ENCODE measurements at places on chromosomes 3 and 15.

GRCh38 chr3:173659972-173660371, 262.4 kb downstream of the NLGN1 start:
- no peak for DNase-seq

DNA sequence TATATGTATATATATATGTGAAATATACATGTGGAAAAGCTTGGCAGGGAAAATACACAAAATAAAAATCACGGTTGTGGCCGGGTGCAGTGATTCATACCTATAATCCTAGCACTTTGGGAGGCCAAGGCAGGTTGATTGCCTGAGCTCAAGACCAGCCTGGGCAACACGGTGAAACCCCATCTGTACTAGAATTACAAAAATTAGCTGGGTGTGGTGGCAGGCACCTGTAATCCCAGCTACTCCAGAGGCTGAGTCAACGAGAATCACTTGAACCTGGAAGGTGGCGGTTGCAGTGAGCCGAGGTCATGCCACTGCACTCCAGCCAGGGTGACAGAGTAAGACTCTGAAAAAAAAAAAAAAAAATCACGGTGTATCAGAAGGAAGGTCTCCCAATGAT, 20.8 kb upstream of the ARHGEF3 start:
- no peak for DNase-seq

- DNase-seq, result no peak
These were observed 44.4 kb downstream of the ADAMTSL3 start for GRCh38 chr15:83698294-83698693.

DNA sequence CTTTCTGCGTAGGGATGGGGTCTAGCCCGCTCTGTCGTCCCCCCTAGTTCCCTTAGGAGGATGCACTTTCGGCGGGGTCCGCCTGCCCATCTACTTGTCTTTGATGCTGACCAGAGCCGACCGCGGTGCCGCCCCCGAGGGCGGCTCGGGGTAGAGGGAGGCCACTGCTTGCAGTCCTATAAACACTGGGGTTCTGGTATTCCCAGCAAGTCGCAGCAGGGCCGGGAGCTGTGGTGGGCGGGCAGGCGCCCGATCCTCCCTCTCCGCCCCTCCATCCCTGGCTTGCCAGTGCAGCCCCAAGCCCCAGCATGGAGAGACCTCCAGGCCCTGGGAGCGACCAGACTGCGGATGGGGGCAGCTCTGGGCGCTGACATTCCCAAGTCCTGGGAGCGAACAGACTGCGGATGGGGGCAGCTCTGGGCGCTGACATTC, 830 bp downstream of the SEMA4B start:
- DNase-seq, result no peak

DNA sequence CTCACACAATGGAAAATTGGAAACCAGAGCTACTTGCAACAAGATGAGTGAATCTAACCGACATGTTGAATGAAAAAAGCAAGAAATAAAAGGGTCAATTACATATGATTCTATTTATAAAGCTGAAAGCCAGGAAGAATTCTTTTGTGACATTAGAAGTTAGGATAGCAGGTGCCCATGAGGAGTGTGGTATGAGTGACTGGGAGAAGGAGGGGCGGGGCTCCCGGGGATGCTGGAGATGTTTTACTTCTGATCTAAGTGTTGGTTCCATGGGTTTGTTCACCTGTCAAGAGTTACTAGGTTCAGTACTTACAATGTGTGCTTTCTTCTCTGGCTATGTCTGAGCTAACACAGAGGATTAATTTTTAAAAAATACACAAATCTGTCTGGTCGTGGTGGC, 60.8 kb downstream of the NSMCE3 start:
- no peak for DNase-seq

DNA sequence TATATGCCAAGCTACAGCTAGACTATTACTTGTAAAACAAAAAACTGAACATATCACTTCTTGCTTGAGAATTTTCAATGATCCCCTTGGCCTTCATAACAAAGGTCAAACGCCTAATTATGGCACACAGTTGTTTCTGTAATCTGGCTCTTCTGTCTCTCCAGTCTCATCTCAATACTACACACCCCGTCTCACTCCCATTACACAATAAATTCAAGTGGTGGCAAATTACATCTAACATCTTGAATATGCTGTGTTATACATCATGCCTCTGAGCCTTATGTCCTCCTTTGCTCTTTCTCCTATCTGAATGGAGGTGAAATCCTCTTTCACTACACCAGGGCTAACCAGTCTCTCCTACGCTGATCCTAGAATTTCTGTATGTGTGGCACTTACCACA, 140.4 kb downstream of the TBL1XR1 start:
- DNase-seq, result no peak

DNA sequence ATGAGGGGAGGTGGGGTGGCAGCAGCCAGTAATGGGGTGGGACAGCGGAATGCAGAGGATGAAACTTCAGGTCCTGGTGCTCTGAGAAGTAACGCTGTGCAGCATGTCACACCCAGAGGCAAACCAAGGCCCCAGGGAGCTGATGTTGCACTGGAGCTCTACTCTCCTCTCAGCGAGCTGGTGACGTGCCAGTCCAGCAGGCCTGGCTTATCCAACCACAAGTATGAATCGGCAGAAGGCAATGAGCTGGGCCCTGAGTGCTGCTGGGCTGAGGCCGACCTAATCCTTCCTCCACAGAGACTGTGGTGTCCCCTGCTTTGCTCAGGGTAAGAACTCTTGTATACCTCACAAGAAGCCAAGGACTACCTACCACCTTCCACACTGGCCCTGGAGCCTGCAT, 30.5 kb downstream of the CD86 start:
- DNase-seq, result no peak

- DNase-seq, result no peak
These were observed 3.0 kb downstream of the DUOXA1 start for GRCh38 chr15:45126535-45127158.

GRCh38 chr3:194386648-194387047, 12.4 kb downstream of the GP5 start:
- no peak for DNase-seq

DNA sequence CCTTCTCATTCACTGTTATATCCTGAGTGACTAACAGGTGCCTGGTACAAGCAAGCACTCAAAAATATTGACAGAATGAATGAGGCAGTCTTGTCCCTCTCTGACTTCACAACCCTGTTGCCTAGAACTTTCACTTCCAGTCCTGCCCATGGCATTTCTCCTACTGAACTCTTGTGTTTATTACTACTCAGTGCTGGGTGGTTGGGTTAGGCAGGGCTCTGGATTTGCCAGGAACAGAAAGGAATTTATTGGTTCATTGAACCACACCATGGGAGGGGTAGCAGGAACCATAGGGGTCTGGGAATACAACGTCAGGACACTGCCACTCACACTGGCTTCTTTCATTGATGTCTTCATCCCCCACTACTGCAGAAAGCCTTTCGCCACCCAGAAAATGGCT, 41.9 kb upstream of the SEMA4B start:
- no peak for DNase-seq

DNA sequence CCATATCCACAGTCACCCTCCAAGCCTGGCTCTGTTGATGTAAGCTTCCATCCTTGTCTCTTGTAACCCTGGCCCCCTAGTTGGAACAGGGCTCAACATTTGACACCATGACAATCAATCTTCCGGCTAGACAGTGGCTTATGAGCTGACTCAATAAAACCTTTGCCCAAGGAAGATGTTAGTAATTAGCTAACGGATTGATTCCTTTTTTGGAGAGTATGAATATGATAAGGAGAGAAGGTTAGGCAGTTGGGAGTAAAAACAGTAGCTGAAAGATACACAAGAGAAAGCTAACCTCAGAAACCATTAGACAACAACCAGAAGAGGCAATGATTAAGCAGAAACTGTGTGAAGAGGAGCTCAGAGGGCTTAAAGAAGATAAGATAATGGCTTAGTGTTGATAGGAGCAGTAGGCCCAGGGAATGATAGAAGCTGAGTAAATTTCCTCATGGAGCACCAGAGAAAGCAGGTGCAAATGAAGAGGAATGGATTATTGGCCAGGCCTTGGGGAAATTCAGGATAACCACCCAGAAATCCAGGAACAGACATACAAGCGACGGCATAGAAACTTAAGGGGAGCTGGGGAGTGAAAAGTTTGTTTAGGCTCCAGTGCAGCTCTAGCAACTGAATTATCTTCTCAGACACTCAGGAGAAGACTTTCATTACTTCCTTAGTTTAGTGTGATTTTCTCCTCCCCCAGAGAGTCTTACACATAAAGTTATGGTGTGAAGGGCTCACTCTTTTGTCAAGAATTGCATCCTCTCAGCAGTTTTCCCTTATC, 7.8 kb upstream of the RFX7 start:
- no peak for DNase-seq

GRCh38 chr15:52100807-52101442, 11.7 kb downstream of the BCL2L10 start:
- peak; percentile 87 for DNase-seq

DNA sequence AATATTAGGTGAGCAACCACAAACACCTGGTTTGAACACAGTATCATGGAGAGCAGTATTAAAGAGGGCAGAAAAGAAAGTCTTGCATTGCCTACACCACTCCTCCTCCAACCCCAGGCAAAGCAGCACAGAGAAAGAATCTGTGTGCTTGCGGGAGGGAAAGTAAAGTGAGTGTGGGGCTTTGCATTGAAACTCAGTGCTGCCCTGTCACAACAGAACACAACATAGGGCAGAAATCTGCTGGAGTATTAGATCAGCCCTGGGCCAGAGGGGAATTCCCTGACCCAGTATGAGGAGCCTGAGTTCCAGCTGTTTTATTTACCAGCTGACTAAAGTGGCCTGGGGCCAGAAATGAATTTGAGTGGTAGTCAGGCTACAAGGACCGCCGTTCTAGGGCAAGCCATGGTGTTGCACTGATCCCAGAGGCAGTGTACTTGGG, 75.5 kb downstream of the SPATA16 start:
- DNase-seq, result peak; percentile 10

DNA sequence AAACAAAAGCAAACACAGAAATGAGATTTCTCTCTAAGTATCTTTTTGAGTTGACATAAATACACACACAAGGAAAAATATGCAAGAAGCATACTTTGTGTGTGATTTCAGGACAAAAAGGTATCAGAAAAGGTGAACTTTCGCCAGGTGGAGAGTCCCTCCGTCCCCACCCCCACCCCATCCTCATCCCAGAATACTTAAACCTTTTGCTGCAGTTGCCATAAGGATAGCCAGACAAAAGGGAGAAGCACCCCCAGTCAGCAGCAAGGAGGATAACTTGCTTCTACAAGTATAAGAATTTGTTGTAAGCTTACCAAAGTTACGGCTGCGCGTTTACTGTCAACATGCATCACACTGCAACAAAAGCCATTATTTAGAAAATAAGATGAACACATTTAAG, 10.3 kb downstream of the FOXP1 start:
- DNase-seq, result no peak

- no peak for DNase-seq
These were observed 119.0 kb downstream of the TBC1D5 start for GRCh38 chr3:17623464-17623863.

GRCh38 chr3:69739204-69740102, at the start of gene MITF:
MITF (plus strand) TSS chr3:69739464; CDS start chr3:69739598, 134 bp downstream.
- peak; percentile 89 for DNase-seq

- peak; percentile 73 for DNase-seq
These were observed 10.0 kb downstream of the POC1A start for GRCh38 chr3:52144034-52144795.

GRCh38 chr3:22713936-22714335, 489.2 kb upstream of the UBE2E2 start:
- no peak for DNase-seq

DNA sequence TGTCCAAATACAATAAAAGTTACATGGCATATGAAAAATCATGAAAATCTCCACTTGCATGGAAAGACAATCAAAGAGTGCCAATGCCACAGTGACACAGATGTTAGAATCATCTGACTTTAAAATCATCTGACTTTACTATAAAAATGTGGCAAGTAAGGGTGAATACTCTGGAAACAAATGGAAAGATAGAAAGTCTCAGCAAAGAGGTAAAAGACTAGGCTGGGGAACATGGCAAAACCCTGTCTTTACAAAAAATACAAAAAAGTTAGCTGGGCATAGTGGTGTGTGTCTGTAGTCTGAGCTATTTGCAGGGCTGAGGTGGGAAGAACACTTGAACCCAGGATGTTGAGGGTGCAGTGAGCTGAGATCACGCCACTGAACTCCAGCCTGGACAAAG, 29.1 kb downstream of the ALPK3 start:
- DNase-seq, result no peak

GRCh38 chr3:121883507-121883906, 10.7 kb upstream of the SLC15A2 start:
- peak; percentile 2 for DNase-seq

- no peak for DNase-seq
These were observed 182.4 kb downstream of the RBMS3 start for GRCh38 chr3:29463304-29463703.

- DNase-seq, result peak; percentile 38
These were observed 15.3 kb upstream of the IREB2 start for GRCh38 chr15:78422571-78423340.

DNA sequence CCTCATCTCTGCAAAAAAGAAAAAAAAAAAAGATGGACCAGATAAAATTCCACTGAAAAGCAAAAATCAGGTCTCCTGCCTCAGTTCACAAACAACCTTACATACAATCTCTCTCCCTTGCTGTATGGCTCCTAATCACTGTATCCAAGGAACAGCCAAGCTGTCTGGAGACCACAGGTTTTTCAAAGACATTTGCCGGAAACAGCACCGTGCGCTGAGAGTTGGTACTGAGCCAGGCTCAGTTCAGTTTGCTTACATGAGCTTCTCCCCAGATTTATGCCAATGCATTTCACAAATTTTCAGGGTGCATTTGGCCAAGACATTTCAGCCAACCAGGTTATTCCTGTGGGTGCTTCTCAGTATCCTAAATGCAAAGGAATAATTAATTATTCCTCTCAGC, 4.1 kb downstream of the ACP3 start:
- DNase-seq, result no peak

Measured in fibroblast of gingiva (primary cell).